Nucleus accumbens (tissue), 56 donors: ENCODE measurements at places on chromosomes 1 and 21.

DNA sequence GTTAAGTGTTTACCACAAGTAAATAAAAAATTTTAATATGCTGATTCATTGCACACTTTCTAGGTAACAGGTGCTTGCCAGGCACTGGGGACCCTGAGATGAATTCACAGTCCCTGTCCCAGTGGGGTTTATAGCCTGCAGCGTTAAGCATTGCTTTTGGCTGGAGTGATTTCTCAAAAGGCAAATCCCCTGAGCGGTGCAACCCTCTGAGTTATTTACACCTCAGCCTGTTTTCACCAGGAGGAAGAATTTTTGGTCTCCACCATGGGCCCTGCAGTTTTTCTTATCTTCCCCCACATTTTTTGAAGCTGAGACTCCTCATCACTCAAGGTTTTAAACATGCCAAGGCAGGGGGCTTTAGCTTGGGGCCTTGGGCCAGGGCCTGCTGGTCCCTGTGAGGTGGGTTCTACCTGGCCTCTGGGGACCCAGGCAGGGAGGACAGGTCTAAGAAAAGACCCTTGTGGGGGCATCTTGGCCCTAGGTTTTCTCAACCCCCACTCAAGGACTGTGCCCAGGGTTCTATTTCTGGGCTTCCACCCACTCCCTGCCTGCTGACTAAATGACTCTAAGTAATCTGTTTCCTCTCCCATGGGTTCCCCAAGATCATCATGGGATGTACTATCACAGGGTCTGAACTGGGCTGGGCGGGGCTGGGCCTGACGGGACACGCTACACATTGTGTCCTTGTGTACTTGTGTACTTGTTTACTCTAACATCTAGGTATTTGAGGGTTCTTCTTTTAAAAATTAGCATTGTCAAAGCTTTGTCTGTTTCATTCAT is 10.2 kb upstream of the CHIT1 start:
- DNase-seq, result no peak

GRCh38 chr1:245105815-245106410 is 48.9 kb upstream of the KIF26B start:
- DNase-seq, result no peak

DNA sequence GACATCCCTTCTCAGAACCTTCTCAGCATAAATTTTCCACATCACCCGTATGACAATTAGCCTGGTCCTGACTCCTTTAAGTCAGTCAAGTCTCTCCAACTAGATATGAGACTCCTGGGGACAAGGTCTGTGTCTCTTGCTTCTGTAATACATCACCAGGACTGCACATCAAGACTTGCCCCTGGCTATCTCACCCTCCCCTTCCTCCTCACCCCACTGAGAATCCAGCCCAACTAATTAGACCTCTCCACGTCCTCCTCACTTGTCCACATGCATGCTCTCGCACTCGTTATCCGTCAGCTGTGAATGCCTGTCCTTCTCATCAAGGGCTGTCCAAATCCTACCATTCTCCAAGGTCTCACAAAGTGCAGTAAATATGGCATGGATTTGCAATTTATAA is 542.8 kb downstream of the PTPRU start:
- no peak for DNase-seq

DNA sequence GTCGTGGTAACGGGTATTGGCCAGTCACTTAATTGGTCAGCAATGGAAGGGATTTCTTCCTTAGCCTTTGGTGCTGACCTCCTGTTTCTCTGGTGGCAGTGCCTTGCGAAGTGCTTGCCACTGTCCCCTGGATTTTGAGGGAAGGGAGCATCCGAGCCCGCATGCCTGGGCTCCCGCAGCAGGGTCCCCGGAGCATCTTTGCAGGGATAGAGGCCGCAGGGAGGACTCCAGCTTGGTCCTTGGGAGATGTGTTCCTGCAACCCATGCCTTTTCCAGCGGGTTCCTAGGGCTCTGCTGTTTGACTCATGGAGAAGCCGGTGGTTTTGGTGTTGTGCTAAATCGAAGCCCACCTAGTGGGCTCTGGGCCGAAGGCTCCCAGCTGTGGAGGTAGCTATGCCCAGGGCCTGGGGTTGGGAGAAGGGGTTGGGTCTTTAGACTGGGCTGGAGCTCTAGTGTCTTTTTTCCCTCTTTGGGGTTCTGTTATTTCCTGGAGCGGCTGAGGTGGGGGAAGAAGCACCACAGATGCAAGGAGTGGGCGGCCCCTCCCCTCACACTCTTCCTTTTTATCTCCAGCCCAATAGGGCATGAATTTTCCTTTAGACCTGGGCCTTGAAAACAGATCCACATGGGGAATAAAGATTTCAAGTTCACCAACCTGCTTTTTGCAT is 39.0 kb downstream of the PIK3CD start:
- no peak for DNase-seq

GRCh38 chr1:30872033-30872947 is 36.3 kb downstream of the SDC3 start:
- DNase-seq, result no peak

- DNase-seq, result no peak
These were observed 13.3 kb downstream of the KCNJ10 start for GRCh38 chr1:160056648-160057169.

GRCh38 chr1:10960411-10961299 is 51.8 kb upstream of the TARDBP start:
- DNase-seq, result peak; percentile 71

- no peak for DNase-seq
These were observed 37.4 kb downstream of the NCF2 start for GRCh38 chr1:183552891-183553290.

DNA sequence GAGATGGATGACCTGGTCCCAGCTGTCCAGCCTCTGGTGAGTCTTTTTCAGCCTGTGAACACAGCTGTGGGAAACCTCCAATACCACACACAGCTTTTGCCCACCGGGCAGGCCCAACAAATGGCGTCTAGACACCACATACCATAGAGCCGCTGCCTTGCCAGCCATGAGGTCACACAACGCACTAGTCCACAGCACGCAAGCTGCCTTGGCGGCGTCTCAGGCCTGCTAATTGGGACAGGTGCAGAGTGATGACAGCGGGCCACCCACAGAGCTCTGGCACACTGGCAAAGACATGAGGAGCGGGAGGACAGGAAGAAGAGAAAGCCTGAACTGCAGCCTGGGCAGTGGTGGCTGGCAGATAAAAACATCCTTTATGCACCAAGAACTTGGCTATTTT is 125.5 kb downstream of the ADAMTS1 start:
- no peak for DNase-seq

DNA sequence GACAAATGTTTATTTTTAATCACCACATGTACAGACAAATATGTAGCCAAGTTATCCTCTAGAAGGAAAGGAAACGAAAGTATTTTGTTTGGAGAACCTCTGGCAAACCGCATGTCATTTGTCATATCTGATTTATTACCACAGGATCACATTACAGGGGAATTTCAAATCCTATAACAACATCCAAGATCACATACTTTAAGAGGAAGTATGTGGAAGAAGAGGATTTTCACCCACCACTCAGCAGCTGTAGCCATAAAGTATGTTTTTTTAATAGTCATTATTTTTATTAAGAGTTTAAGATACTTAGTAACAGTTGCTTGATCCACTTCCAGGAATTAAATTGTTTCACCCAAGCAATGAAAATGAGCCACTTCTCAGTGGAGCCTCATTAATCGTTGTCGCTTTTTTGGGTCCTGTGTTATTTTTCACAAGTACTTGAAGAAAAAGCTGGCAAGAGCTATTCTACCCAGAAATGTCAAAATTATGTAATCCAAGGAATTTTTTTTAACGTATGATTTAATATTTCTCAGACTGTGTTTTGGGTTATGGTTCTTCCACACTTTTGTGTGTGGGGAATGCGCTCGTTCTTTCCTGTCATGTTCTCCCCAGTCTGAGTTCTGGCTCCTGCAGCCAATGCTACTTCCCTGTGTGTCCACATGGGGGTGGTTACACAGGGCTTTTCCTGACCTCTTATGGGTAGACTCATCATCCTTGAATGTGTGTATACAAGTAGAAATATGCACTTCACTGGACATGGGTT is 6.9 kb downstream of the SERTAD4 start:
- DNase-seq, result no peak

GRCh38 chr1:208242941-208243526 is 1.1 kb downstream of the PLXNA2 start:
- no peak for DNase-seq

GRCh38 chr1:190599670-190600069 is 122.0 kb upstream of the BRINP3 start:
- DNase-seq, result no peak

DNA sequence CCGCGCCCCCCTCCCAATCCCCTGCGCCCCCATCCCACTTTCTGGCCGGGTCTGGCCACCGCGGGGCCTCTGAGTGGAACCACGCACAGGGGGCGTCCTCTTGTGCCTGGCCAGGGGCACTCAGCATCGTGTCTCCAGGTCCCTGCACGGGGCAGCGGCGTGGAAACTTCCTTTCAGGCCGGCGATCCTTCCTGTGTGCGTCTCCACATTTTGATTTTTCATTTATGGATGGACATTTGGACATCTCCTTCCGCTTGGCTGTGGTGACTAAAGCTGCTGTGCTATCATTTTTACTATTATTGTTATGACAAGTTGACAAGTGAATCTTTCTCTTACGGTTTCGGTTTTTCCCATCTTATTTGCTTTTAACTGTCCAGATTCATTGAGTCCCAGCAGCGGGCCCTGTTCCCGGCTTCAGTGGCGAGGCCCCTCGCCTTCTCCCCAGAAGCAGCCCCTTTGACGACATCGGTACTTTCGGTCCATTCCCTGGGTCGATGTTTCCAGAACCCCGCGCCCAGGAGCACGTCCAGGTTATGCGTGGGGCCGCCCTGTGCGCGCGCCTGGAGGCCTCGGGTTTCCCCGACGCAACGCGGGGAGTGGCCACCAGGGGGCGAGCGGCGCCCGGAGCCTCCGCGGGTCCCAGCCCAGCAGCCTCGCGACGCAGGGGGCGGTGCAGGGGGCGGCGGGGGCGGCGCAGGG is 12.4 kb upstream of the SLC19A1 start:
- no peak for DNase-seq

DNA sequence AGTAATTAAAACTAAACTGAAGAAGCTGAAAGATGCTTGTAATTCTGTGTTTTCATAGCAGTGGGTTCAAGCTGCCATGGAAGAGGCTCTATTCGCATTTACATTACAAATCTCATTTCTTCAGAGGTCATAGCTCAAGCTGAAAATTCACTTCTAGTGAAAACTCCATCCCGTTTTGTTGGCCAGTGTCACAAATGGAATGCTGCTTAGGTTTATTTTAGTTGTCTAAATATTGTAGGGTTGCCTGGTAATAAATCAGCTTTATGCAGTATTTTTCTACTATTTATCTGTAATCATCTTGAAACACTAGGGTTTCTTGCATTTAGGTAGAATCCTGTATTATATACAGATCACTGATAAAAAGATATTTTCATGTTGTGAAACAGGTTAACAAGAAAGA is 240.6 kb downstream of the PTBP2 start:
- DNase-seq, result no peak

DNA sequence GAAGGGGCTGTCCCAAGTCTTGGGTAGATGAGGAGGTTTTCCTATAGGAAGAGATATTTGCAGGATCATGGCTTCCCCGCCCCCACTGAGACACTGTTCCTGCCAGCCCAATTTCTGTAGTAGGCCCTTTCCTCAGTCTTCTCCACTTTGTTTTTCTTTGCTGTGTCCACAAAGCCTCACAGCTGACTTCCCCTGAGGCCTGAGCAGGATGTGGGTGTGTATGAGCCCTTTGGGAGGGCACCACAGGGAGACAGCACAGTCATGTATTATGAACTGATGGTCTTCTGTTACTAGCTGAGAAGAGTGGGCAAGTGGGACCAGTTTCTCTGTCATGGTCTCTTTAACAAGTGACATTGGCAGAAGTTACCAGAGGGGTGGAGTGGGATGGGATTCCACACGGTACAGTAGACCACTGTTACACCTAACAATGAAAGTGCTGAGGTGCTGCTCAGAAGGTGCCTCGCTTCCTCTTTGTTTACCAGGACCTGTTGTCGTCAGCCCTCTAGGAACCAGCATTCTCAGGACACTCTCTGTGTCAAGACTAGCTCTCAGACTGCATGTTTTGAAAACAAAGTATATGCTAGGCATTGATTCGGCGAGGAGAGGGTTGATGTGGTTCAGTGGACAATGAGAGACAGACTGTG is 253.8 kb upstream of the HOOK1 start:
- no peak for DNase-seq

- DNase-seq, result no peak
These were observed 8.1 kb upstream of the ETV3L start for GRCh38 chr1:157107702-157108101.

GRCh38 chr1:36865602-36865900 is 168.8 kb downstream of the GRIK3 start:
- DNase-seq, result no peak

- peak; percentile 62 for DNase-seq
These were observed 31.7 kb upstream of the TMEM125 start for GRCh38 chr1:43238085-43238484.

DNA sequence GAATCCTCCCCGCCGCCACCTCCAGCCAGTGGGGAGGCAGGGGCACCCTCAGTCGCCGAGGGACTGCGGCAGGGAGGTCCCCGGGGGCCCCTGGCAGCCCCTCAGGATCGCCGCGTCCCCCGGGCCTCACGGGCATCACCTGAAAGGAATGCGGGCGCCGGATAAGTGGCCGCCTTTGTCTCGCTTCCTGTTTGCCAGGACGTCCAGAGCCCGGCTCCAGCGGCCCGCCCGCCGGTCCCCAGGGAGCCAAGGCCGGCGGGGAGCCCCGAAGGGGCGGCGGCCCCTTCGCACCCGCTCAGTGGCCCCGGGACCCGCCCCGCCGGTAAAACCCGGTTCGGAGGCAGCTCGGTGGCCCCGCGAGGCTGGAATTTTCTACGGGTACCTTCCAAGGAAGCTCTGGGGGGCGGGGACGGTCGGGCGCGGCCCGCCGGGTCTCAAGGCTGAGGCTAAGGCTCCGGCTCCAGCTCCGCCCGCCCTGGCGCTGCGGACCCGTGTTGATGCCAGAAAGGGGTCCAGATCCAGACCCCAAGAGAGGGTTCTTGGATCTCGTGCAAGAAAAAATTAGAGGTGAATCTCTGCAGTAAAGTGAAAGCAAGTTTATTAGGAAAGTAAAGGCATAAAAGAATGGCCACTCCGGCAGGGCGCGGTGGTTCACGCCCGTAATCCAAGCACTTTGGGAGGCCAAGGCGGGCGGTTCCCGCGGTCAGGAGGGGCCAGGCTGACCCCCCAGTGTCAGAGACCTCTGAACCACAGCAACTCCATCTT is 12.6 kb downstream of the TINAGL1 start:
- DNase-seq, result no peak

DNA sequence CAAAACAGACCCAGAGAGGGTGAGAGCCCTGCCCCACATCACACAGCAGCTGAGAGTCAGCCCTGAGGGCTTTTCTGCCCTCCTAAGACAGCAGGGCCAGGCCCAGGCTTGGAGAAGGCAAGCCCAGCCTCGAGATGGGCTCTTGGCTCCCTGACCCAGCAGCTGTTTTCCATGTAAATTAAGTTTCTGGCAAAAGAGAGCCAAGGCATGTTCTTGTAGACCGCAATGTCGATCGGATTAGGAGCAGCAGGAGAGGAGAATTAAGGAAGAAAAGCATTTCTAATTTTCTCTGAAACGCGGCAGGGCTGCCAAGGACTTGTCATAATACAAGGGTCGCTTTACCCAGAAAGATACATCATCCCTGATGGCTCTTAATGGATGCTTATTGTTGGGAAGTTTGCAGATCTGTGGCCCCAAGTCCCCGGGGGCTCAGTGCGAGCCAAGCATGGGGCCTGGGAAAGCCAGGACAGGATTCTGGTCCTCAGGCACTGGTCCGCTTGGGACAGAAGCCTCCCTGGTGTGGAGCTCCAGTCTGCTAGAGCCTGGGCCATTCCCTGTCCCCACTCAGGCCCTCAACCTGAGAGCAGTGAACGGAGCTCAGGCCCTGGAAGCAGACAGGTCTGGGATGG is 62.8 kb downstream of the DMRTB1 start:
- DNase-seq, result no peak

- DNase-seq, result no peak
These were observed 37.2 kb downstream of the SUSD4 start for GRCh38 chr1:223326776-223327175.

GRCh38 chr1:19955534-19956170 is 23.8 kb downstream of the PLA2G2A start:
- DNase-seq, result no peak
